Trophoblast cell (in vitro differentiated cells and primary cell): ENCODE measurements at places on chromosomes 3 and 15.

DNA sequence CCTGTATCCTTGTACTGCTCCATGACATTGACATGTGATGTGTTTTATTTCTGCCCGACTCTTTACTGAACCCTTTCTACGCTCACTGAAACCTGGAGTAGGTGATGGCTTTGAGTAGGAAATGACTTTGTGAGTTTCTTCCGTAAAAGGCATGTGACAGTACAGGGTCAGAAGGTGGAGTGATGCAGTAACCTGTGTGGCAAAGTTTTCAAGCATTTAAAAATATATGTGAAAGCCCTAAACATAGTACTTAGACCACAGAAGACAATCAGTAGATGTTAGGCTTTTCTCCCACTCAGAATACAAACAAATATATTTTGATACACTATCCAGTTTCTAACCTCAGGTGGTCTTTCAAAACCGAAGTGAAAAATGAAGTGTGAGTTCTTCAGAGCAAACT is 31.3 kb upstream of the SACM1L start:
- DNase-seq = no peak

DNA sequence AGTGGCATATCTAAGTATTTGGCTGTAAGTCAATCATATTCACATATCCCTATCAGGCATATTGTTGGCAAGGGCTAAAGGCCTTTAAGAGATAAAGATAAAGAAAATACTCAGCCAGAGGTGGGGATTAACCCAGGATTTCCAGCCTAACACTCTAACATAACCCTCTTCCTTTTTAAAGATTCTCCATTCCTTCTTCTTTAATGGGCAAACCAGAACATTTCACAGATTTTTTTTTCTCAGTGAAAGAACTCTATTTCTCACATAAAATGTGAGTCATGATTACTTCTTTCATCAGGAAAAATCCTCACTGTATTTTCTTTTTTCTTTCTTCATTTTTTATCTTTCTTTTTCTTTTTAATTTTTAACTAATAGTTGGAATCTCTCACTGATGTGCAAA is 200.4 kb downstream of the NR1D2 start:
- DNase-seq = no peak

DNA sequence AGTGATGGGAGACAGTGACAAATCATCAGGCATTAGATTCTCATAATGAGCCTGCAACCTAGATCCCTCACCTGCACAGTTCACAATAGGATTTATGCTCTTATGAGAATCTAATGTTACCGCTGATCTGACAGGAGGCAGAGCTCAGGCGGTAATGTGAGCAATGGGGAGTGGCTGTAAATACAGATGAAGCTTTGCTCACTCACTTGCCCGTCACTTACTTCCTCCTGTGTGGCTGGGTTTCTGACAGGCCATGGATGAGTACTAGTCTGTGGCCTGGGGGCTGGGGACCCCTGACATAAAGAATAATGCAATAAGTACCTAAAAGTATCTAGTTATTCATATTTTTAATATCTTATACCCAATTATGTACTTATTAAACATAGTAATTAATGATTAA is 15.6 kb downstream of the IQCB1 start:
- no peak for DNase-seq

- no peak for DNase-seq
Observed at GRCh38 chr15:37773111-37773860, 161.2 kb upstream of the TMCO5A start.

DNA sequence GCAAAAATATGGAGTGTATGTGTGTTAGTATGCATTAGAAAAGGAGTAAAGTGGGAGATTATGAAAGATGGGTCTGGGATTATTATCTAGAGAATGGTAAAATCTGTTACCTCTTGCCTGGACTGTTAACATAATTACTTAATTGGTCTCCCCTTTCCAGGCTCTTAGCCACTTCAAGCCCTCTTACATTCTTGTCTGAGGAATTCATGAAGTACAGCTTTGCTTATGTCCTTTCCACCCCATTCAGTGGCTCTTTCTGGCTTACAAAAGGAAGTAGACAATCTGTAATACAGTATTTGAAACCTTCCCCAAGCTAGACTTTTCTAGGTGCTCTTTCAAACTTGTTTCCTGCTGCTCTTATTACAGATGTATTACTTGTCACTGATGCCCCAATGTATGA is 129.8 kb downstream of the MBNL1 start:
- no peak for DNase-seq

DNA sequence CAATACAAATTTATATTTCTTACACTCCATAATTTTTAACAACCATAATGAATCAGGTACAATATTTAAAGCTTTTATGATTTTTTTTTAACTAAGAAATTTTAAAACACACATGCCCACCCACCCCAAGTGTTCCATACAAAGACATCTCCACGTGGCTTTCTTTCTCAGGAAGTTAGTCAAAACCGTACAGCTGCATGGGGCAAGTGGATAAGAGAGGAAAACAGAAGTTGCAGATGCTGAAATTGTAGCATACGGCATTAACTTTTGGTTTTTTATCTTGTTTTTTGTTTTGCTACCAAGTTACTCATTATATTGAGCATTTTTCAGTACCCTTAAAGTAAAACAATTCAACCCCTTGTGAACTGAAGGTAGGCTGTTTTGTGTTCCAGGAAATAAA is 14.8 kb downstream of the GNB4 start:
- DNase-seq = no peak
